Dermis lymphatic vessel endothelial cell (primary cell): ENCODE measurements at places on chromosomes 16 and 17. TPM values are rescaled to one million over a fixed set of nuclear protein-coding genes. Genes with fewer than 3 reads are reported as not detected.

The ZNF750 gene
- under 0.01 and 0.11 TPM in 2 replicates for total RNA-seq

The TMEM231 gene
- total RNA-seq: 6.4 and 6.6 TPM in 2 replicates

The ZNF778 gene
- 11.9 and 13.4 TPM in 2 replicates for total RNA-seq

The MAP3K14 gene
- 1.6 and 1.7 TPM in 2 replicates for total RNA-seq

The PIGS gene
- 46.5 and 48.9 TPM in 2 replicates for total RNA-seq

The SLFN14 gene
- total RNA-seq: not detected in 2 replicates
